ENCODE measurements at places on chromosomes 5 and 9.

DNA sequence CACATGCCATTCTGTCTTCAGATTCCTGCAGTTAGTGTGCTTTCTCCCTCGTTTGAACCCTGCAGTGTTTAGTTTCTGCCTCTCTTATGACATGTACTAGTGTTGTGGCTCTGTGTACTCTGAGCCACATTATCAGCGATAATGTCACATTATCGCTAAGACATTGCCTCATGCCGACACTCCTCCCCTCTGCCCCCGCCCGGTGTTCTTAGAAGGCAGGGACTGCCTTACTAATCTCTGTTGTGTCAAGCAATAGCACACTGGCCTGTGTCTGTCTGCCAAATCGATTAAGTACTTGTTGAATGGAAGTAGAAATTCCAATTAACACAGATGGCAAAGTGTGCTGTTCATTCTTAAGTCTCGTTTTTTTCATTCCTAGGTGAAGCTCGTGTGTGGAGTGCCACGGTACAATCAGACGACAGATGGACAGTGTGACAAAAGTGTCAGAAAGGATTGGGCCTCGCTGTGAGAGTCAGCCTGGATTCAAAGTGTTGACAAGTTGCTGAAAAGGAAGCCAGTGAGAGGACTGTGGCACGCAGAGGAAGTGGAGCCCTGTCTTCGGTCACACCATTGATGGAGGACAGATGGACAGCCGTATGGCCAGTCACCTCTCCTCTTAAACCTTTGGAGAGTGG lies 10.5 kb downstream of the PIK3R1 start:
- no peak for DNase-seq

DNA sequence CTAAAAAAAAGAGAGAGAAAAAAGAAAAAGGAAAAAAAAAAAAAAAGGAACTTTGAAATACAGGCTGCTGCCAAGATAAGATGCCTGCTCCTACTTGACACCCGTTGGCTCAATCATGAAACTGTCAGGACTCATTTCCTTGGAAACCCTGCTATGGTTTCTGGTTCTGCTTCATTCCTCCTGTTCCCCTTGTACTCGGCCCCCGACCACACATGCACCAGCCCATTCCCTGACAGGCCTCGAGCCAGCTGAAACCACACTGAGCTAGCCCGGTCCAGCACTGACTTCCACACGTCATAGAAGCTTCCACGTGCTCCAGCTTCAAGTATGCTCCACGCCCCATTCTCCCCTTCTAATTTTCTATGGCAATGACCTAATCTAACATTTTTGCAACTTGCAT lies 93.2 kb downstream of the MYO10 start:
- no peak for DNase-seq

DNA sequence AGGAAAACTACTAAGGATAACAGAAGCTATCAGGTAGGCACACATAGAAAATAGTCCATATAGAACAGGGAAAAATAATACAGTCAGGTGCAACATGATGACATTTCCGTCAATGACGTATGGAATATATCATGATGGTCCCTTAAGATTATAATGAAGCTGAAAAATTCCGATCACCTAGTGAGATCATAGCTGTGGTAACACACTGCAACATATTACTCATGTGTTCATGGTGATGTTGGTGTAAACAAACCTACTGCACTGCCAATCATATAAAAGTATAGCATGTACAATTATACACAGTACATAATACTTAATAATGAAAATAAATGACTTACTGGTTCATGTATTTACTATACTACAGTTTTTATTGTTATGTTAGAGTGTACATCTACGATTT lies 60.0 kb downstream of the MEGF9 start:
- DNase-seq = no peak

DNA sequence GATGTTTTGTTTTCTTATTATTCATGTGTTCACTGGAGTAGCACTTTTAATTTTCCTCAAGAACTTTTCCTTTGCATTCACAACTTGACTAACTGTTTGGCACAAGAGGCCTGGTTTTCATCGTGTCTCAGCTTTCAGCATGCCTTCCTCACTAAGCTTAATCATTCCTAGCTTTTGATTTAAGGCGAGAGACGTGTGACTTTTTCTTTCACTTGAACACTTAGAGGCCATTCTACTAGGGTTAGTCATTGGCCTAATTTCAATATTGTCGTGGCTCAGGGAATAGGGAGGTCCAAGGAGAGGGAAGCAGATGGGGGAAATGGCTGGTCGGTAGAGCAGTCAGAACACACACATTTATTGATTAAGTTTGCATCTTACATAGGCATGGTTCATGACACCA lies 94.0 kb downstream of the ZNF462 start:
- DNase-seq = no peak
